ENCODE measurements at places on chromosomes 16 and 17. TPM values are rescaled to one million over a fixed set of nuclear protein-coding genes. Genes with fewer than 3 reads are reported as not detected.

The ANKS4B gene
- not detected for total RNA-seq

The CTDNEP1 gene
- total RNA-seq = 185 TPM

The CARD14 gene
- total RNA-seq = 1.1 TPM

The KRTAP4-5 gene
- total RNA-seq = not detected

The KRTAP9-4 gene
- not detected for total RNA-seq

The HP gene
- total RNA-seq = not detected

The ATP2A3 gene
- 97.8 TPM for total RNA-seq

The CTRB2 gene
- not detected for total RNA-seq

The PDE6G gene
- not detected for total RNA-seq

The KRT40 gene
- total RNA-seq = not detected

The ESRP2 gene
- not detected for total RNA-seq

The KRTAP2-3 gene
- total RNA-seq = not detected

The CACNG1 gene
- total RNA-seq = not detected

The EVI2B gene
- total RNA-seq = not detected

The ZDHHC1 gene
- total RNA-seq = 4.6 TPM

The KRTAP4-11 gene
- not detected for total RNA-seq

The TEKT3 gene
- 0.54 TPM for total RNA-seq

The MEIOC gene
- total RNA-seq = not detected

The MYOCD gene
- total RNA-seq = not detected

The GGT6 gene
- not detected for total RNA-seq

The DUSP14 gene
- total RNA-seq = 10.0 TPM

The CDR2L gene
- total RNA-seq = 59.4 TPM

The AKTIP gene
- 30.0 TPM for total RNA-seq

The CDH11 gene
- total RNA-seq = 2.6 TPM

The PYDC1 gene
- total RNA-seq = not detected

The ACAP1 gene
- not detected for total RNA-seq

The CDT1 gene
- total RNA-seq = 5.6 TPM

The ABCC11 gene
- not detected for total RNA-seq

The WSCD1 gene
- total RNA-seq = 35.6 TPM

The SLC13A5 gene
- not detected for total RNA-seq

The HEATR9 gene
- not detected for total RNA-seq

The TM4SF5 gene
- not detected for total RNA-seq

The CCL17 gene
- total RNA-seq = not detected

The MT4 gene
- not detected for total RNA-seq

The TVP23A gene
- total RNA-seq = 8.4 TPM

The FGF11 gene
- 4.8 TPM for total RNA-seq

The TBC1D3B gene
- total RNA-seq = 37.3 TPM

The FOXF1 gene
- total RNA-seq = not detected

The CAMKK1 gene
- 41.3 TPM for total RNA-seq

The DRC3 gene
- 0.29 TPM for total RNA-seq

The CTRB1 gene
- not detected for total RNA-seq

The RDM1 gene
- not detected for total RNA-seq

The TBC1D3I gene
- total RNA-seq = 3.0 TPM

The CCL16 gene
- total RNA-seq = not detected

The IRX5 gene
- total RNA-seq = 4.7 TPM

The CD19 gene
- 0.27 TPM for total RNA-seq

The PRR35 gene
- total RNA-seq = not detected

The KIAA0513 gene
- 56.1 TPM for total RNA-seq

The ZNF276 gene
- total RNA-seq = 20.8 TPM

The LGALS9B gene
- total RNA-seq = not detected

The HSDL1 gene
- total RNA-seq = 81.7 TPM

The TMEM92 gene
- total RNA-seq = not detected

The TBC1D3D gene
- total RNA-seq = 2.2 TPM
